ENCODE measurements at places on chromosomes 1 and 21.

GRCh38 chr1:8409106-8409505, 91.2 kb downstream of the SLC45A1 start:
- peak; percentile 19 for DNase-seq

DNA sequence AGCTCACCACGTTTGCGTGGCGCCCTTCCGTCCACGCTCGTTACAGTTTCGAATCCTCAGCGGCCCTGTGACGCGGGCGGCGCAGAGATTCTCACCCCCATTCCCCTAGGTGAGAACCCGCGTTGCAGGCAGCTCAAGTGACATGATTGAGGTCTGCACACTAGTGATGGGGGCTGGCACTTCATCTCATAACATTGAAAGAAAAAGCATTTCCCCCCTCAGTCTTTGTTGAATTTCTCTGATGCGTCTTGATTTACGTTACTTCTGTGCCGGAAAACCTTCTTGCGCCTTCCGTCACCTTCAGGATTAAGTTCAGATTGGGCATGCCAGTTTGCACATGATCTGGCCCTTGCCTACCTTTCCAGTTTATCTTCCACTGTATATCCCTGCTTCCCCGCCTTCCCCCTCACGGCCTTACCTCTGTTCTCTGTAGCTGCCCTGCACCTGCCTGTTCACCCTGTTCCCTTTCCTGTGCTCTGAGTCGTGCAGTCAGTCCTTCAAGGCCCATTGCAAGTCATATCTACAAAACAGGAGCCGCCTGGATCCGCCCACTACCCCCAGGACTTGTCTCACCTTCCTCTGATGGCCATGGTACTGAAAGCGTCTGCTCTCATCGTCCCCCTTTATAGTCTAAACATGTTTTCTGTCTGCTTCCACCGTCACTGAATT, 1.1 kb downstream of the CTPS1 start:
- peak; percentile 45 for DNase-seq

DNA sequence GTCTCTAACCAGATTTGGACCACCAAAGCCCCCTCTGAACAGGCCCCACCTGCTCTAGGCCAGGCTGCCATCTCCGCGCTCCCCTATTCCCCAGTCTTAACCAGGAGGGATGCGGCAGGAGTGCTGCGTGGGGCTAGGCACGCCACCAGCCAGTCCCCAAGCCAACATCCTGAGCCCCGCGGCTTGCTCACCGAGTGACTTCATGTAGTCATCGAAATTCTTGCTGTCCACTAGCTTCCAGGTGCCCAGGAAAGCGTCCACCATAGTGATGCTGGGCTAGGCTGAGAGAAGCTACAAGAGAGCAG, 173 bp downstream of the FABP3 start:
- no peak for DNase-seq

- no peak for DNase-seq
These were observed 1496.4 kb downstream of the MRPL39 start for GRCh38 chr21:24110846-24111245.

DNA sequence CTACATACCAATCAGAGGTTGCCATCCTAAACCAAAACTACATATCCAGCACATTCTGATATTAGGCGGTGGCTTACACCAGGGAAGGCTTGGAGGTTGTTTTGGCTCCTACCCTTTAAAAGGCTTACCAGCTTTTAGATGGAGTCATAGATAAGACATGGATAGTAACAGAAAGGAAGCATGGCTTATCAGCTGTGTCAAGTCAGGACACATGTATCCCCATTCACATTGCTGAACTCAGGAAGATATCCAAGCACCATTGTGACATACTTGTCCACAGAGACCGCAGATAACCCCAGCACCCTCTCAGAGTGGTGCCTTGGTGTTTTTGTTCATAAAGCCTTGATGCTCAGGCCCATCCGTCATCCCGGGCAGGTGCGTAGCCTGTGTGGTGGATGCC, 39.7 kb downstream of the ADARB1 start:
- DNase-seq, result no peak
